Pancreas (tissue), 10 donors: ENCODE measurements at places on chromosomes 4 and X. TPM values are rescaled to one million over a fixed set of nuclear protein-coding genes. Genes with fewer than 3 reads are reported as not detected.

- DNase-seq, result no peak
Measured at GRCh38 chr4:40721730-40722171, 28.0 kb upstream of the NSUN7 start.

Gene TNIP3
- not detected for total RNA-seq

DNA sequence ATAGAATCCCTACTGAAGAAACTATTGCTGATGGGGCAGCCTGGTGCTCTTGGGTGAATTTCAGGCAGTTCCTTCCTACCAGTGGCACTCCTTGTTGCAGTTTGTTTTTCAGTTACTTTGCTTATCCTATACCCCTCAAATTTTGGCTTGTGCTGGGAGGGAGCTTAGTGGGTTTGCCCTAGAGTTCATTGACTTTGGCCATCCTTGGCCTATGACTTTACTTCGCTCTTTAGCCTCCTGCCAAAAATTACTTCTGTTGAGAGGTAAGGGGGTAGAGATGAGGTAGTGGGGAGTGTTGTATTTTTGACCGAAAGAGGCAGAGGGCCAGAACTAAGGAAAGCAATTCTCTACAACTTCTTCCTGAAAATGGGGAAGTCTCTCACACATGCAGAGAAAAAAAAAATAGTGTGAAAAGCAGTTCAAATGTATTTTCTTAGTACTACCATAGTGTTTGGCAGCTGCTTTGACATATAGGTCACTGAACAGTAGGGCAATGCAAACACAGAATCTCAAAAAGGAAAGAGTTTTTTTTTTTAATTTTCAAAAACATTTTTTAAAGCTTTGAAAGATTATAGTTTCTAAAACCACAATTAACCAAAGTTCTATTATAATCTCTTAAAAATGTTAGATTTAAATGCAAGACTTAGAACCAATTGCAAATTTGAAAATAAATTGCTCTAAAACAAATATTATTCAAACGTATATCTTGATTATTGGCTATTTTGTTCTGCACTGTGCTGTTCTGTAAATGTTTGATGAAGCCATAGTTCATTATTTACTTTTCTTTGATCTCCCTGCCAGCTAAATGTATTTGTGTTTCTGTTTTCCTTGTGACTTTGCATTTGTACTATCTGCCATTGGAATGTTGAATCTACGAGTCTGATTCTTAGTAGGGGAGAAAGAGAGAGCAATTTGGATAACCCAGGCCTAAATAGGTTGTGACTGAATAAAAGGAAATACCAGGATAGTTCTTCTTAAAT, 73.6 kb downstream of the DCK start:
- no peak for DNase-seq

- no peak for DNase-seq
Measured at GRCh38 chrX:113920661-113921060, 663.2 kb upstream of the HTR2C start.

Gene SMAD1
- total RNA-seq, result 16.1 TPM

DNA sequence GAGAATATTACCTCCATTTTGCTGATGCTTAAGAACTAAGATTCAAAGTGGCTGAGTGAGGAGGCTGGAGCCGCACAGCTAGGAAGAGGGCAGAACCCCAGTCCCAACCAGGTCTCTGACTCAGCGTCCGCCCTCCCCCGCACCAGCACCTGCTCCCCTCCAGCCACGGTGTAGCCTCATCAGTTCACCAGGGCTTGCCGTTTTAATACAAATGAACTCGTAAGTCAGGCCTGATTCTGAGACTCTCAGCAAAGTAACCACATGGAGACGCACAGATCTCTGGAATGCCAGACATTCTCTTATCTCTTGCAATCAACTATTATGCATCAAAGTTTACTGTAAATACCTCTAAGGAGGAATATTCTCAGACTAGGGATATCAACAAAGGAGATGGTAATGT, 52.4 kb downstream of the ENPP6 start:
- no peak for DNase-seq
